Fibroblast of the aortic adventitia (primary cell): ENCODE measurements at places on chromosomes 16 and 17. TPM values are rescaled to one million over a fixed set of nuclear protein-coding genes. Genes with fewer than 3 reads are reported as not detected.

GRCh38 chr16:75942936-75943335 lies 216.6 kb upstream of the CPHXL start:
- DNase-seq, result no peak

YBX2 gene
- not detected in 2 replicates for total RNA-seq

DNAH17 gene
- total RNA-seq, result not detected in 2 replicates

KCNG4 gene
- total RNA-seq, result not detected in 2 replicates

IRF8 gene
- total RNA-seq, result not detected in 2 replicates

- no peak for DNase-seq
Measured at GRCh38 chr16:25692351-25692741, 587 bp downstream of the HS3ST4 start.

GRCh38 chr17:236641-237405 lies 55.4 kb upstream of the DOC2B start:
- no peak for DNase-seq

ADAM11 gene
- 0.36 and 1.9 TPM in 2 replicates for total RNA-seq

DNA sequence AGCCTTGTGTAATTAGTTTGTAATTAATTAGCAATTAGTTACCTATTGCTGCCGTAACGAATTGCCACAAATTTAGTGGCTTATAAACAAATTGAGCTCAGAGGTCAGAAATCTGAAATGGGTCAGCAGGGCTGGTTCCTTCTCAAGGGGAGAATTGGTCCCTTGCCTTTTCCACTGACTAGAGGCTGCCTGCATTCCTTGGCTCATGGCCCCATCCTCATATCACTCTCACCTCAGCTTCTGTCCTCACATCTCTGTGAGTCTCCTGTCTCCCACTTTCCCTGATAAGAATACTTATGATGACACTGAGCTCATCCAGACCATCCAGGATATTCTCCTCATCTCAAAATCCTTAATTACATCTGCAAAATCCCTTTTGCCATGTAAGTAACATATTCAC lies 31.0 kb upstream of the NGFR start:
- no peak for DNase-seq

CRYBA1 gene
- not detected in 2 replicates for total RNA-seq

GRCh38 chr16:83187405-83187804 lies 560.6 kb downstream of the CDH13 start:
- DNase-seq, result peak; percentile 75

AFMID gene
- 41.0 and 45.1 TPM in 2 replicates for total RNA-seq

- no peak for DNase-seq
Measured at GRCh38 chr16:88449267-88449561, 3.9 kb upstream of the ZFPM1 start.

DNA sequence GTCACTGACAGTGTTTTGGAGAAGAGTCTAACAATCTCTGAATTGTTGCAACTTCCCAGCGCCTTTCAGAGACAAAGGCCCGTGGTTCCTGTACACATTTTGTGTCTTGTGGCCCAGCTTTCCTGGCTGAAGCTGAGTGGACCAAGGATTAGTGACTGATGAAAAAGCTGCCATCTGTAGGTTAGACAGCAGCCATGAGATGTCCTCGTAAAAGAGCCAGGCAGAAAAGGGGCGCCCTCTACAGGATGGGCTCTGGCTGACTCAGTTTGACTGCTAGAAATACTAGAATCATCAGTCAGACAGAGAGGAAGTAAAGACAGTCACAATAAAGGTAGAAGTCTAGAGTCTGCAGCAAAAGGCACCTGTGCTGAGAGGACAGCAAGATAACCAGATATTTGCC lies 26.5 kb upstream of the NF1 start:
- DNase-seq, result no peak

TMEM100 gene
- 0.57 and 2.1 TPM in 2 replicates for total RNA-seq

GRCh38 chr17:41064301-41064700 lies 1.4 kb downstream of the KRTAP2-4 start:
- DNase-seq, result no peak

PPM1D gene
- total RNA-seq, result 8.7 and 24.6 TPM in 2 replicates

GRCh38 chr17:45364531-45365390 lies 47.9 kb upstream of the MAP3K14 start:
- peak; percentile 63 for DNase-seq

DNA sequence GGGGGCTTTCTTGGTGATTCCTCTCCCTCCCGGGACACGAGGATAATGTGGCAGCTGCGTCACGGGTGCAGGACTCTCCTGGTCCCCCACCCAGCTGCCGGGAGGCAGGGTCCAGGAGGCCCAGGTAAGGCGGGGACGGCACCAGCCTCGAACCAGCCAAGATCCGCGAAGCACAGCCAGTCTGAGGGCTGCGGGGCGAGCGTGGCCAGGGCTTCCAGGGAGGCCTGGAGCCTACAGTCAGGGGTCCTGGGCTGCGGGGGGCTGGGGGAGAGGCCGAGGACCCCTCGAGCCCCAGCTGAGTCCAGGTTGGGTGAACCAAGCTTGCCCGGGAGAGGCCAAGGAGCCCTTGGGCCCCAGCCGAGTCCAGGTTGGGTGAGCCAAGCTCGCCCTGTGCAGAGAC lies 10.0 kb downstream of the TPSD1 start:
- DNase-seq, result no peak

DNA sequence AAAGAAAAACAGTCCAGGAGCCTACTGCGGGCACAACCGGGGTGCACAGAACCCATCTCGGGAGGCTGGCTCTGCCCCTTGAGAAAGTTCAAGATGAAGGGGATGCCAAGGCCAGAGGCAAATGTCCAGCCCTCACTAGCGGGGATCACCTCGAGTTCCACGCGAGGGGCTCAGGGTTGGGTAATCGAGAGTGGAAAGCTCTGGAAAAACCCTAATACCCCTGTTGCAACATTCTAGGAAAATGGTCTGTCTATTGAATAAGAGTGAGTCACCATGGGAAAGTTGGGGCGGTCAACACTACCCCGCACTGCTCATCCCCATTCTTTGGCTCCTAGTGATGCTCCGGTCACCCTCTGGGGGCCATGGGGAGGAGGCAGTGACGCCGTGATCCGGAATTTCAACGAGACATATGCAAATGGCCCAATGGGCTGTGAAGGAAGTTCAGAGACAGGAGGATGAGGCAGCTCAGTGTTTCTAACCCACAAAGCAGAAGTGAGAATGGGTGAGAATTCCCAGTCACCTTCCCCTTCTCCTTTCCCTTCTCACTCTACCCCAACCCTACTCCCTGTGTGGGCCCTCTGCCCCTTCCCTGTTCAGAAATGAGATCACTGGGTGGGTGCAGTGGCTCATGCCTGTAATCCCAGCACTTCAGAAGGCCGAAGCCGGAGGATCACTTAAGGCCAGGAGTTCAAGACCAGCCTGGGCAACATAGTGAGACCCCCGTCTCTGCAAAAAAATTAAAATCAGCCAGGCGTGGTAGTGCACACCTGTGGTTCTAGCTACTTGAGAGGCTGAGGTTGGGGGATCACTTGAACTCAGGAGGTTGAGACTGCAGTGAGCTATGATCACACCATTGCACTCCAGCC lies 22.4 kb downstream of the SOCS3 start:
- DNase-seq, result peak; percentile 60

GRCh38 chr17:75490173-75490743 lies 25.1 kb downstream of the CASKIN2 start:
- DNase-seq, result no peak

PRCD gene
- 4.2 and 9.4 TPM in 2 replicates for total RNA-seq

DNA sequence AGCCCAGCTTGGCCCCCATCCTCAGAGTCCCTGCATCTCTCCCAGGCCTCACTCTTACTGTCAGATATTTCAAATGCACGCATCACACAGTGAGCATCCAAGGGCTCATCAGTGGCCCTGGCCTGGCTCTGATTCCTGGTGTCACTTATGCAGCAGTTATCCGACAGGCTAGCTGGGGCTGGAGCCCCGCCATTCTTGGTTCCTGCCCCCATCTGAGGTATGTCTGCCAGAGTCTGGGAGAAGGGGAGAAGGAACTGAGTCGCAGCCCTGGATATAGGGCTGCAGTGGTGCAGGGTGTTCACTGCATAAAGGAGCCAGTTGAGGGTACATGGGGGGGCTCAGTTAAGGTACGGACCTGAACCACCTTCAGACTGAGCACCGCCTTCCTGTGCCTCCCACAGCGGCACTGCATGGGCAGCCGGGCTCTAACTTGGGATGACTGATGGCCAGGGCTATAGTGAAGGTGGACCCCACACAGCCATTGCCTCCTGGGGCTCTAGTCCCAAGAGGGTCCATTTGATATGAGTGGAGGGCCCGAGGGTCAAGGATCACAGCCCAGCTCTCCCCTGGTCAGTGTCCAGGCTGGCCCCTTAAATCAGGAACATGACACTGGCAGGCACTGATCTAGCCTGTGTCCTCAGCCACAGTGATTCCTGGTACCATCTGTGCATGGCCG lies 1.8 kb upstream of the RASD1 start:
- no peak for DNase-seq

DNA sequence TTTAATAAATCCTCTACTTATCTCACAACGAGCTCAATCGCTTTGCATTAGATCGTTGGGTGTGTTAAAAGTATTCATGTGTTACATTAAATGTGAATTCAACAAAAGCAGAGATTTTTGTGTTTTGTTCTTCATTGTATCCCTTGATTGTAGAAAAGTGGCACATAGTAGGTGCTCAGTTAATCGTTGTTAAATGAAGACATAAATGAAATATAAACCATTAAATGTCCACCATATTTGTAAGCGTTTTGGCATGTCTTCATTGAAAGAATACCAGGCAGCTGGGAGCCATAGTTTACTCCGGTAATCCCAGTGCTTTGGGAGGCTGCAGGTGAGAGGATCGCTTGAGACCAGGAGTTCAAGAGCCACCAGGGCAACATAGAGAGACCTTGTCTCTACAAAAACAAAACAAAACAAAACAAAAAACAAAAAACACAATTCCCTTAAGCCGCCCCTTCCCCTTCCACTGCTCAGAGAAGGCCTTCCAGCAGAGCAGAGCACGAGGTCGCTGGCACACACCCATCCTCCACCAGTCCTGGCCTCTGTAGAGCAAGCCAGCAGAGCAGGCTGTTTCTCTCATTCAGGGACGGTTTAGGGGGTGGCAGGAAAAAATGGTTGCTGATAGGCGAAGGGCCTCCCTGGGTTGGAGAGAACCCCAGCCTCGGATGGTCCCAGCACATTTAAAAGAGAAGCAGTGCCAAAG lies 673 bp upstream of the CHD9 start:
- DNase-seq, result peak; percentile 46

GRCh38 chr17:48747445-48748363 lies 19.2 kb upstream of the HOXB13 start:
- DNase-seq, result no peak

DNA sequence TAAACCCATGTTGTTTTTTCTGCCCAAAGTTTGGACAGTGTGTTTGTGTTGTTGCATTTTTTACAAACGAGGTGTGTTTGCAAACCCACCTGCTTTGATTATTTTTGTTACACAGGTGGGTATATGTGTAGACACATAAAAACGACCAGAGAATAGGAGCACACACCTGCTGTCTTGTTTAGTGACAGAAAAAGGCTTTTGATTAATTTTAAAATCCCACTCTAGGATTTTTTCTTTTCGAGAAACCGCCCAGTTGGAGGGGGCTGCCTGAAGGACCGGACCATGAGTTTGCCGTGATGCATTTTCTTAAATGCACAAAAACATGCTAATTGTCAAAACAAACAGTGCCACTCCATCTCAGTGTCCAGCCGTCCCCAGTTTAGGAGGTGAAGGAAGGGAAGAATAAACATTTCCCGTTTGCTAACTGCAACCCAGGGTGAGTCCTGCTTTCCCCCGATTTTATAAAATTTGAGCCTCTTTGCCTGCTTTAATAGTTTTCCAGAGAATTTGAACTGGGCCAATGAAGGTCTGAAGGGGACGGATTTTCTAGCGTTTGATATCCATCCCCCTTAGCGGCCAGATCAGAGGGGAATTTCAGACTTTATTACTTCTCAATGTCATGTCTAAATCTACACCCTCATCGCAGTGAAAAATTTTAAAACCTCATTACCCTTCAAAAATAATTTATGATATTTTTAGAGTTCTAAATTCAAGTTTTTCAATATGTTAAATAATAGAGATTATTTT lies 3.2 kb downstream of the FOXC2 start:
- DNase-seq, result no peak

DNA sequence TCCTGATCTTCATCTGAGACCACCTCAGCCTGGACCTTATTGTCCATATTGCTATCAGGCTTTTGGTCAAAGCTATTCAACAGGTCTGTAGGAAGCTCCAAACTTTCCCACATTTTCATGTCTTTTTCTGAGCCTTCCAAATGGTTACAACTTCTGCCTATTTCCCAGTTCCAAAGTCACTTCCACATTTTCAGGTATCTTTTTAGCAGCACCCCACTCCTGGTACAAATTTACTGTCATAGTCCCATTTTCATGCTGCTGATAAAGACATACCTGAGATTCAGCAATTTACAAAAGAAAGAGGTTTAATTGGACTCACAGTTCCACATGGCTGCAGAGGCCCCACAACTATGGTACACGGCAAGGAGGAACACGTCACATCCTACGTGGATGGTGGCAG lies 815.5 kb downstream of the KCNJ2 start:
- no peak for DNase-seq

DNA sequence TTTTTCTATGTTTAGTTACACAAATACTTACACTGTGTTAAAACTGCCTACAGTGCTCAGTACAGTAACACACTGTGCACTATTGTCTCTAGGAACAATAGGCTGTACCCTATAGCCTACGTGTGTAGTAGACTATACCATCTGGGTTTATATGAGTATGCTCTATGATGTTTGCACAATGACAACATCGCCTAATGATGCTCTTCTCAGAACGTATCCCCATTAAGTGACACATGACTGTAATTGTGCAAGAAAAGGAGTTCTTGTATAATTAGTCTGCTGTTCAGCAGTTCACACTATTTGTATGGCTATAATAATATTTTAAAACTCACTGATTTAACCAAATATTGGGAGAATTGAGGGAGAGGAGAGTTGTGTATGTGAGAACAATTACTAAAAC lies 173.7 kb downstream of the TRIM37 start:
- no peak for DNase-seq

COPZ2 gene
- 80.5 and 292 TPM in 2 replicates for total RNA-seq

GRCh38 chr17:3501344-3501743 lies 25.5 kb downstream of the ASPA start:
- DNase-seq, result peak; percentile 6

DNA sequence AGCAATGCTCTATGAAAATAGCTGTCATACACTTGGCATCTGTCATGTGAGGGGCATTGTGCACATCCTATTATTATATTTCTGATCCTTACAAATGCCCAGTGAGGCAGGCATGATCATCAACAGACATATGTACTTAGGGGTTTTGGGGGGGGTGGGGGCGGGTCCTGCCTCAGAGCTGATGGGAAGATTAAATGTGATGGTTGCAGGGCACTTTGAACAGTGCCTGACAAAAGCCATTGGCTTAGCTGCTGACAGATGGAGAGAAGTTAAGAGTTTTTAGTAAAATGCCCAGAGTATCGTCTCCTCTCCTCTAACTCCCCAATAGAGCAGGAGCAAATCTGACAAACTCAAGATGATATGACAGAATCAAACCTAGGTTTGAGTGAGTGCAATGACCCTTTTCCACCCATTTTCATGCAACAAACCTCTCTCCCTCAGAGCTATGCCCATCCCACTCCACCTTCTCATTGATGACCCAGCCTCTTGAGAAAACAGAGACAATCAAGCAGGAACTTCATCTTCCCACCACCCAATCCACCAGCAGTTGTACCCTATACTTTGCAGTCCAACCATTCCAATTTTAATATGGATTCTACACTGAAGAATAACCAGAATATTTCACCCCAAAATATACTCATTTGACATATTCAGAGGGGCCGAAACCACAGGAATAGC lies 4.8 kb downstream of the KLHL11 start:
- no peak for DNase-seq
